Activated CD8-positive, alpha-beta memory T cell treated with anti-CD3 and anti-CD28 coated beads for 1 hour (primary cell): ENCODE measurements at places on chromosomes 7 and 10.

- DNase-seq = no peak
Measured at GRCh38 chr7:155848691-155849669, 36.7 kb upstream of the SHH start.

DNA sequence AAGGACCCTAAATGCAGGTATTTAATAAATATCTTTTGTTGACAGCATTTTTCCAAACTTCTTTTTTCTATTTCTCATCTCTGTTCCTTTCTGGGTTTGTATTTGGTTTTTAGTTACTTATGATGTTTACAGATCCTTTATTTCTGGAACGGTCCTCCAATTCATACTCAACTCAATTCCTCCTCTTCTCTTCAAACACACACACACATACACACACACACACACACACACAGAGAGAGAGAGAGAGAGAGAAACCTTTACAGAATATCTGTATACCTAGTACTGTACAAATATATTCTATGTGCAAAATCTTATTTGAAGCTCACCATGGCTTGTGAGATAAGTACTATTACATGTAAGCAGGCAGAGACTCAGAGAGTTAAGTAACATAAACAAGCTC lies 21.6 kb upstream of the GOT1 start:
- DNase-seq = no peak

DNA sequence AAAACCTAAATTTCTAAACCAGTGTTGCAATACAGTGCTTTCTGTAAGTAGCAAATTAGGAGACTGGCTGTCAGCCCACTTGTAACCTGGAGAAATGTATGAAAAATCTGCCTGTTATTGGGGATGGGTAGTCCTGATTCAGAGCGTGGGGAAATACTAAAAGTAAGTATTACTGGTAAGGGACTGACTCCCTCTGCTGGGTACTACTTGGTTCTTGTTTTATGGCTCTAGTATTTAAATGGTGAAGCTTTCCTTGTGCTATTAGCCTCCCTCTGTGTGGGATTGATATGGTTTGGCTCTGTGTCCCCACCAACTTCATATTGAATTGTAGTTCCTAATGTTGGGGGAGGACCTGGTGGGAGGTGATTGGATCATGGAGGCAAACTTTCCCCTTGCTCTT lies 886.1 kb downstream of the SORCS1 start:
- DNase-seq = no peak

GRCh38 chr7:89655946-89656345 lies 498.3 kb upstream of the STEAP1 start:
- DNase-seq = no peak

- DNase-seq = no peak
Measured at GRCh38 chr7:102974366-102975236, 61.8 kb downstream of the LRRC17 start.

DNA sequence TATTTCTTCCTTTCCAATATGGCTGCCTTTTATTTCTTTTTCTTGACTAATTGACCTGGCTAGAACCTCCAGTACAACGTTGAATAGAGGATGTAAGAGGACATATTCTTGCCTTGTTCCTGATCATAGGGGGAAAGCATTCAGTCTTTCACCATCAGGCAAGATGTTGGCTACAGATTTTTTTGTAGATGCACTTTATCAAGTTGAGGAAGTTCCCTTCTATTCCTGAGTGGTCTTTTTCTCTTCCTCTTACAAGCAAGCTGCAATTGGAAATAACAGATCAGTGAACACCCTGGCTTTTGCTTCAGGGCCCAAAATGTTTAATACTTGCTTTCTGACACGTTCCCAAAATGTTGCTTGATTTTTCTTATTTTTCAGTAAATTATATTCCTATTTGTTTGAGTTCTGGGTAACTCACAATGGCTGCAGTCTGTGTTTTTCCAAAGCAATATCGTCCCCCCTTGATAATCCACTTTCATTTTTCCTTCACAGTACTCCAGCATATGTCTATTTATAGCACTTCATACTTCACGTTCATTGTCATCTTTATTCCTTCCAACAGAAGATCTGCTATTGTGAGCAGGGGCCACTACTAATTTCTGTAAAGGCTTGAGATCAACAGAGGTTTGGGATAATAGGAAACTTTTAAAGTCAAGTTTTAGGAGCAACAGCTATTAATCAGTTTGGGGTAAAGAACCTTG lies 11.7 kb downstream of the CPEB3 start:
- DNase-seq = no peak

DNA sequence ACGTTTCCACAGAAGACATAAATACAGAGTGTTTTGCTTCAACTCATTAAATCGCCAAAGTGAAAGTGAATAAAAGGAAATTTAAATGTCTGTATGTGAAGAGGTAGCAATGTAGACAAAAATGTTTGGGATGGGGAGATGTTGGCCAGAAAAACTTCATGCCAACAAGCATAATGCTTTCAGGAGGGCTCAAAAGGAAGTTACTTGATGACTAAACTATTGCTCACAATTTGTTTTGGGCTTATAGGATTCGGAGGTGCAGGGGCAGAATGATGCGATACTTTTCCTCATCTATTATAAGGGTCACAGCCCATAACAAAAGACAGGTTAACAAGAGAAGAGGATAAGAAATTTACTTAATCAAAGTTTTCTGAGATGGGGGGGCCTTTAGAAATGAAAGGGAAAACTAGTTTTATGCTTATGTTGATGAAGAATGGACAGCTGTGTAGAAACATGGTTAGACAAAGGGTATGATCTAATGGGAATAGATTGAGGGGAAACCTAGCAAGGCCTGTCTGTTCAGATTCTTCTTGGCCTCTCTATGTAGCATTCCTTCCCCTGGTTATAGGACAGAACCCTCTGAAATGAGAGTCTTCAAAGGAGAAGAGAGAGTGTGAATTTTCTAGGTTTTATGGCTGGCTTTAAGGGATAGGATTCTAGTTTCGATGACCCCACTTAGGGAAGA lies 898.6 kb downstream of the LRMDA start:
- DNase-seq = no peak

GRCh38 chr7:157903710-157904109 lies 566.9 kb downstream of the DNAJB6 start:
- no peak for DNase-seq

- DNase-seq = no peak
Measured at GRCh38 chr7:38781991-38782390, 127.0 kb downstream of the VPS41 start.

- no peak for DNase-seq
Measured at GRCh38 chr7:105316578-105317344, 72.0 kb downstream of the SRPK2 start.

DNA sequence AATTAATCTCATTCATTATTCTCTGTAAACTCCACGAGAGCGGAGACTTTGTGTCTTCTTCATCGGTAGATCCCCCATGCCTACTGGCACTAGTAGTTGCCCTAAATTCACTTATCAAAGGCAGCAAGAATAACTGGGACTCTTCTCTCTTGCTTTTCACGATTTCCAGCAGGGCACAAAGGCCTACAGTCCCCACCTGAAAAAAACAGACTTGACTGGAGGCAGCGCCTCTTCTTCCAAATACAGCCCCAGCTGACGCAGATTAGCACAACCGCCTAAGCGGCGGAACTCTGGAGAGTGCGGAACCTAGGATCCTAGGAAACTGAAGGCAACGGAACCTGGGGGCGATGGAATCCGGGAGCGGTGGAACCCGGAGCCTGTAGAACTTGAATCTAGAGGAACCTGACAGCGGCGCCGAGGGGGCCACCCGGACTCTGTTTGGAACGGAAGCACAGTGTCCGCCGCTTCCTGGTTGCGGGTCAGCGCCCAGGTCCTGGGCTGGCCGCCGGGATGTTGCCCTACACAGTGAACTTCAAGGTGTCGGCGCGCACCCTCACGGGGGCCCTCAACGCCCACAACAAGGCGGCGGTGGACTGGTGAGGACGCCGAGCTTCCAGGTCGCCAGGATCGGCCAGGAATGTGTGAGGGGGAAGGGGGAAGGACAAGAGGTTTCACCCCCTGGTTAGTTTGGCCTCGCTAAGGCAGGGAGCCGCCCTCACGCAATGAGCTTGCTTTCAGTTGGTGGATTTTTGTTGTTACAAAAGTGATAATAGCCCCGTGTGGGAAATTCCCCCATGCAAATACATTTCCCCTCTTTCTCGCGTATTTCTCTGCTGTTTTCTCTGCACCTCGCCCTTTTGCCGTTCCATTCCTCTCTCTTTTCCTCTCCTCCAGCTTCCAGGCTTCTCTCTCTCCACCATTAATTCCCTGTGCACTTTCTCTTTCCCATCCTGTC lies at the start of gene WDR11:
Gene WDR11 (plus strand): TSS at position 452 of the 955 bp plus-strand sequence. CDS start 59 bp downstream, at position 511.
- DNase-seq = peak; percentile 41

DNA sequence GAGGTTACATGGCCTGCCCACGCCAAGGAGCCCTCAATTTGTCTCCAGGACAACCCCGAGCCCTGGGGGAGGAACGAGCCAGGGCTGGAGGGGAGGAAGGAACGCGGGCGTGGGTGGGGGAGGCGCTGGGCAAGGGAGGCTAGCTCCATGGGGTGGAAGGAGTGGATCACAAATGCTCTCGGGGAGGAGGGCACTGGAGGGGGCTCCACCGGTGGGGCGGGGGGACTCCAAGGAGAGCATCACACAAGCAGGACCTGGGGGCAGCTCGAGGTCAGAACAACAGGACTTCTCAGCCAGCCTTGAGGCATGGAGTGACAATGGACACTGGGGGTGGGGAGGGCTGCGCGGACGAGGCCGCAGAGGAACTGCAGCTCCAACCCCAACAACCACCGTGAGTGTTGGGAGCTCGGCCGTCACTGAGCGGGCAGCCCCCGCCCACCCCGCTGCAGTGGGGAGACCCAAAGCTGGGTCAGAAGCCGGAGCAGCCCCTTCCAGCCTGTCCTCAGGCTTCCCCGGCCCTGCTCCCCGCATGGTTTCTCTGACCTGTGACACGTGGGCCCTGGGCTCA lies 41.1 kb downstream of the STK32C start:
- no peak for DNase-seq

DNA sequence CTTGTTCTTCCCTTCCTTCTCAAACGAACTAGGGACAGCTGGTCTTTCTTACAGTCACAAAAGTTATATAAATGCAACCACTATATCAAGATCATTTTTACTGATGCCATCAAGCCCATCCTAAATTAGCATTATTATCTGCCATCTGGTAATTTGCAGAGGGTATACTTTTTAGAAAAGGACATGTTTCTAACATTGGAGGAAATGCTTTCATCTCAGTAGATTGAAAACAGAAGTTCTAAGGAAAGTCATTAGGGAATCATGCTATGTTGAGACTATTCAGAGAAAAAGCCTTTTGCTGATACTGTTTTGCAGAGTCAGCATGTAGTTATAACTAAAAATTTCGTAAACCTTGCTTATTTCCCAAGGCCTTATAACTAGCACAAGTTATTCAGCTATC lies 146.7 kb downstream of the WNT2 start:
- DNase-seq = no peak

DNA sequence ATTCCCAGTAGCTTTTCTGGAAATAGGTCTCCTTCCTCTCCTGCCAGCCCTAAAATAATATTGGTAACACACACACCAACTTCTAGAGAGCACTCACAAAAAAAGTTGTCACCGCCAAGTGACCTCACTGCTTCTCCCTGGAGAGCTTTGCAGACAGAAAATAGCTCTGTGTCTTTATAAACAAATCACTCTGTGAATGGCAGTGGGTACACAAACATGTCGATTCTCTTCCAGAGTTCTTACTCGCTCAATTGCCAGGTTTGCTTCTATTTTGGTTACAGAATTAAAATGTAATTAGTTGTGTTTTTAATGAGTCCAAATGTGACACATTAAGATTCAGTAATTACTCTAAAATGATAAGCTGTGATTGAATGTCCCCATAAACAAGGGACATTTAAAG lies 649.2 kb upstream of the C7orf33 start:
- no peak for DNase-seq

- no peak for DNase-seq
Measured at GRCh38 chr10:101438881-101439391, 85.0 kb downstream of the BTRC start.

- DNase-seq = no peak
Measured at GRCh38 chr10:101305320-101306241, 48.4 kb upstream of the BTRC start.

DNA sequence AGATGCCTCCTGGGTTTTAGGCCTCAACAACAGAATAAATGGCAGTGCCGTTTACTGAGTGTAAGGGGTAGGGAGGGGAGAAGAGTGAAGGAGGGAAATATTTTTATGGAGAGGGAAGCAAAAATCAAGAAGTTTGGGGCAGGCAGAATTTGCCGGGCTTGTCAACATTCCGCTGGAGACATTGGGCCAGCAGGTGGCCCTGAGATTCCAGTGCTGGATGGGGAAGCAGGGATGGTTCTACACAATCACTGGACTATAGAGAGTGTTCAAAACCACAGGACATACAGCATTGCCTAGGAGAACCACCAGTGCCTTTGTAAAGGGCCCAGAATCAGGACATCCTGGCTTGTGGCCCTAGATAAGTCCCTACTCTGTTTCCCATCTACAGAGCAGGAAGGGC lies 598.6 kb upstream of the MGMT start:
- no peak for DNase-seq
